Spleen (tissue), 13 donors: ENCODE measurements at places on chromosomes 1 and 21. TPM values are rescaled to one million over a fixed set of nuclear protein-coding genes. Genes with fewer than 3 reads are reported as not detected.

OR10J1 gene
- not detected for polyA plus RNA-seq

DNA sequence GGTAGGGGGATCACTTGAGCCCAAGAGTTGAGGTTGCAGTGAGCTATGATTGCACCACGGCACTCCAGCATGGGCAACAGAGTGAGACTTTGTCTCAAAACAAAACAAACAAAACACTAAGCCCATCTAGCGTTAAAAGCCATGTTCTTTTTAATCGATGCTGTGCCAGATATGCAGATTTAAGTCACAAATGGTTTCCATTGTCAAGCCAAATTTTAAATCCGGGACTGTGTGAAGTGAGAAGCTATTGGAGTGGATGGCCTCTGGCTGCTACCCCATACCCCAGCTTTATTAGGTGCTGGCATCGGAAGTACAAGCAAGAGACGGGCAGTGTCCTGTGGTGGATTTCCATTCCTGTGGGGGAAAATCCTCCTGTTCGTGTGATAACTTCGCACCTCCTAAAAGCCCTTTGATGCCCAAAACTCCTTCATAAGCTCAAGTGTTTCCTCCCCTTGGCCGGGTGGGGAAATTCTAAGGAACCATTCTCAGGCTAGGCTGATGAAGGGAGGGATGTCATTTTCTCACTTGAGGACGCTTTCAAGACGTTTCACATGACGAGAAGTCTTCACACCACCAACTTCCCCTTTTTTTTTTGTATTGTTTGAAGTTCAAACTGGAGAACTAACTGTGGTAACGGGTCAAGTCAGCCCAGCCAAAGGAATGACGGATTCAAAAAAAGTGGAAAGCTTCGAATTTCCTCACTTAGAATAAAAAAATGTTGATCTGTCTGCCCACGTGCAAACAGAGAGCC lies 140.8 kb downstream of the KAZN start:
- no peaks in the 10 kb centered on the region for H3K36me3 ChIP-seq
- no peak overlapping the region for H3K27ac ChIP-seq
- DNase-seq: no peak
- H3K27me3 ChIP-seq: peaks cover 73% of the 10 kb centered on the region
- no peaks in the 10 kb centered on the region for H3K4me1 ChIP-seq

MMEL1 gene
- 6.4 TPM for polyA plus RNA-seq

- H3K4me1 ChIP-seq: no peaks in the 10 kb centered on the region
- no peak for DNase-seq
- H3K27ac ChIP-seq: no peak overlapping the region
- H3K27me3 ChIP-seq: no peaks in the 10 kb centered on the region
- no peaks in the 10 kb centered on the region for H3K36me3 ChIP-seq
Observed at GRCh38 chr21:37606549-37606948, 240.0 kb downstream of the DYRK1A start.

KCNK2 gene
- polyA plus RNA-seq: 0.13 TPM

GRCh38 chr21:36630485-36631206 lies 68.3 kb upstream of the SIM2 start:
- no peaks in the 10 kb centered on the region for H3K27me3 ChIP-seq
- H3K27ac ChIP-seq: no peak overlapping the region
- no peaks in the 10 kb centered on the region for H3K36me3 ChIP-seq
- H3K4me1 ChIP-seq: no peaks in the 10 kb centered on the region

DNA sequence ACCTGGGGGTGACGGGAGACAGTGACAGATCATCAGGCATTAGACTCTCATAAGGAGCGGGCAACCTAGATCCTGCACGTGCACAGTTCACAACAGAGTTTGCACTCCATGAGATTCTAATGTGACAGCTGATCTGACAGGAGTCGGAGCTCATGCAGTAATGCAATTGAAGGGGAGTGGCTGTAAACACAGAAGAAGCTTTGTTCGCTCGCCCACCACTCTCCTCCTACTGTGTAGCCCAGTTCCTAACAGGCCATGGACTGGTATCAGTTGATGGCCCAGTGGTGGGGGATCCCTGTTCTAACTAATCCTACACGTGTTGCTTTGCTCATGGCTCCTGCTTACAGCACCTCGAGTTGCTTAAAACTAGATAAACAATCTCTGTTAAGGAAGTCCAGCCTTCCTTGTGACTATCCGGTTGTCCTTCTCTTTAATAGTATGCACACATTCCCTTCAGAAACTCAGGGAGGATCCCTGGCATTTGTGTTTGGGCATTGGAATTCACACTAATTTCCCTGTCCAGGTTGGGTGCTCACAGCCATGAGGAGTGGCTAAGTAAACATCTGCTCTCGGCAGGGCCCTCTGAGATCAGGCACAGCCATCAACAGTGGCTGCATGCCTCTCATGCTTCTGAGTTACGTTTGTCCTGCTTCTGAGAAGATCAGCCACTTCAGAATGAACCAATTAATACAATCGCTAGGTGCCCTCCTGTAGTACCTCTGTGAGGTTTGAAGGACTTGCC lies 21.1 kb upstream of the F3 start:
- H3K4me1 ChIP-seq: no peaks in the 10 kb centered on the region
- H3K36me3 ChIP-seq: no peaks in the 10 kb centered on the region
- H3K27me3 ChIP-seq: no peaks in the 10 kb centered on the region
- H3K4me3 ChIP-seq: no peak overlapping the region
- DNase-seq: no peak

LMX1A gene
- not detected for polyA plus RNA-seq

DNA sequence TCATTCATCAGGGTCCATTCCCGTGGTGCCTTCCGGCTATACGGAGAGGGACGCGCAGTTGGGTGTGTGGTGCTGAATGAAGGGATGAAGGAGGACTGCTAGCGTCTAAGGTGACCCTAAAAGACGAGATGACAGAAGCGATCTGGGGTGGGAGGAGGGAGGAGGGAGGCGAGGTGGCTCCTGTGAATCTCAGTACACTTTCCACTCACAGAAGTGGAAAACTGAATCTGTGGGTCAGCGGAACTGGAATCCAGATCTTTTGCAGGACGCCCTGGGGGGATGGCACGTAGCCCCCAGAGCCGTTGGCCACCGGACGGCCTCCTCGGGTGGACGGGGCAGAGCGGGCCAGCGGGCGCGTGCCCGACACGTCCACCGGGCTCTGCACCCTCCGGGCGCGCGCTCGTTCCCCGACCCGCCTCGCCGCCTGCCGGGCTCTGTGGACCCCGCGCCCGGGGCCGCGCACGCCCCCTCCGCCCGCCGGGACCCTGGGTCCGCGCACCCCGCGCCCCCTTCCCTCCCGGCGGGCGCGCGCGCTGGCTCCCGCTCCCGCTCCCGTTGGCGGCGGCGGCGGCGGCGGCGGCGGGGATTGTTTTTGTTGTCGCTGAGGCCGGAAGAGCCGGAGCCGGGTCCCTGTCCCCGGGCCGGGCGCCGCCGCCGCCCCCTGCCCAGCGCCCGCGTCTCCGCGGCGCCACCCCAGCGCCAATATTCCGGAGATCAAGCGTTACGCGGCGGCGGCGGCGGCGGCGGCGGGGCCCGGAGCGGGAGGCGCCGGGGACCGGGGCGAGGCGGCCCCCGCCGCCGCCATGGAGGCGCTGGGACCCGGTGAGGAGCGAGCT lies at the start of gene AGO4:
TSS of gene AGO4 (plus strand) at position 403 of the 836 bp plus-strand sequence. CDS start at position 804, 401 bp downstream.
- peak; percentile 92 for DNase-seq
- H3K27ac ChIP-seq: peak within 1 kb of the TSS; percentile 99
- no peaks in the 10 kb centered on the region for H3K36me3 ChIP-seq

NUF2 gene
- polyA plus RNA-seq: 3.7 TPM

DNA sequence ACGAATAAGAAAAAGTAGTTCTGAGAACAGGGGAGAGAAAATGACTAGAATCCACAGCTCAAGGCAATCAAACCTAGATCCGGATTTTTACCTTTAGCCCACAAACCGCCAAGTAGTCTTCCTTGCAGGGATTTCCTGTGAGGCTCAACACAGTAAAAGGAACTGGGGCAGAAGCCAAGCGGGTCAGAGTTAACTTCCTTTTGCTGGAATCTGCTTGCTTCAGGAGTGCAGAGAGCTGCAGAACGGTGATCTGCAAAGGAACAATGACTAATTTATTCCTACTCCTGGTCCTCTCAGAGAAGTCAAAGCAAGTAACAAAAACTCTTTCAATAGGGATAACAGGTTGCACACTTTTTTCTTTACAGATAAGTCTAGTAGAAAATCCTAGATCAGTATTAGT lies 53.4 kb downstream of the UBR4 start:
- H3K27me3 ChIP-seq: no peaks in the 10 kb centered on the region
- no peak overlapping the region for H3K4me3 ChIP-seq
- DNase-seq: no peak
- peak overlapping the region; percentile 48 for H3K27ac ChIP-seq
- peaks cover 100% of the 10 kb centered on the region for H3K36me3 ChIP-seq

TTC22 gene
- 1.9 TPM for polyA plus RNA-seq

DNA sequence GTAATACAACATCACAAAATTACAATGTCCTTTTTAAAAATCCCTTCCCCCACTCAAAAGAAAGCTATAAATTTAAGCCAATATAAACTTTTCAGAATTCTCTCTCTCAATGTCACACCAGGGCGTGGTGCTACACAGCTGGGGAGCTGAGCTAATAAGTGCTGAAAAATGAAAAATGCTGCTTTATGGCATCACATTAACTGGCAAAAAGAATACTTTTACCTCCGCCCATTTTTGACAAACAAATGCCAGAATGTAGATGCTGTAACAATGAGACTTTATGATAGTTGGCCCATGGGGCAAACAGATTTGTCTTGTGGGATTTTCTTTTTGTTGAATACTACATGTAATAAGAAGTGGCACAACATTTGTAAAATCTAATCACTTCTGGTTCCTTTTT lies 12.7 kb upstream of the LYPLAL1 start:
- no peaks in the 10 kb centered on the region for H3K27me3 ChIP-seq
- no peak overlapping the region for H3K4me3 ChIP-seq
- H3K36me3 ChIP-seq: no peaks in the 10 kb centered on the region
- no peak overlapping the region for H3K27ac ChIP-seq
- no peaks in the 10 kb centered on the region for H3K4me1 ChIP-seq

XCL1 gene
- polyA plus RNA-seq: 0.64 TPM

DRAM2 gene
- polyA plus RNA-seq: 90.5 TPM

DNA sequence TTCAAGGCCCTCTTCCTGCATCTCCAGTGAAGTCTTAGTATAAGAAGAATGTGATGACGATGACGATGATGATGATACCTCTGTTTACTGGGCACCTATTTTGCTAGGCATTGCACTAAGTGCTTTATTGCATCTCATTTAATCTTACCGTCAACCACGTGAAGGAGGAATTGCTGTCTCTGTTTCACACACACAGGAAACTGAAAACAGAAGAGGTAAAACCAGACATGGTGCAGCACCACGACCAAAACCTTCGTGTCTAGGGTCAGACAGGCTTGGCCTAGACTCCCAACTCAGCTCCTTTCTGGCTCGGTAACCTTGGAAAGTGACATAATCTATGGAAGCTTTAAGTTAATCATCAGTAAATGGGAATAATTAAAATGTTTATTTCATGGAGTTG lies 20.7 kb upstream of the KCNA2 start:
- H3K27ac ChIP-seq: no peak overlapping the region
- no peak for DNase-seq
- H3K4me3 ChIP-seq: no peak overlapping the region
- H3K4me1 ChIP-seq: peaks cover 23% of the 10 kb centered on the region
- H3K36me3 ChIP-seq: no peaks in the 10 kb centered on the region

DNA sequence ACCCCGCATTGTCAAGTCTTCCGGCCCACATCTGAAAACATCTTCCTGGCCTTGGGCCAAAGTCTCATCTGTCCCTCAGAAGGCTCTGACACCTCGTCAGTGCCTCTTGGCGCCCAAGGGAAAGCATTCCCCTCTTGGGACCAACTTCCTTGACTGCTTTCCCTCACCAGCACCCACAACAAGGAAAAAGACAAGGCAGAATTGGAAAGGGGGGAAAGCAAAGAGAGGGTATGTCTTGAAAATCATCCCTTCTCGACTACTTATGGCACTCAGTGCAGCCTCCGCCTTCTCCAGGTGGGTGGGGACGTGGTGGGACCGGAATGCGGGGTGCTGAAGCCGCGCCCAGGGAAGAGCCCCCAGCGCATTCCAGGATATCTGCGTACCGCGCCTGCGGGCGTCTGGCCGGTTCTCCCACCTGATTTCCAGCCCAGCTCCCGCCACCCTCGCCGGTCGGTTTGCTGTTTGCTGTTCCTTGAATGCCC lies 554 bp upstream of the SLC39A1 start:
- peaks cover 72% of the 10 kb centered on the region for H3K4me1 ChIP-seq
- H3K27me3 ChIP-seq: no peaks in the 10 kb centered on the region
- peaks cover 32% of the 10 kb centered on the region for H3K36me3 ChIP-seq
- DNase-seq: peak; percentile 82
- H3K4me3 ChIP-seq: peak overlapping the region; percentile 80

DNA sequence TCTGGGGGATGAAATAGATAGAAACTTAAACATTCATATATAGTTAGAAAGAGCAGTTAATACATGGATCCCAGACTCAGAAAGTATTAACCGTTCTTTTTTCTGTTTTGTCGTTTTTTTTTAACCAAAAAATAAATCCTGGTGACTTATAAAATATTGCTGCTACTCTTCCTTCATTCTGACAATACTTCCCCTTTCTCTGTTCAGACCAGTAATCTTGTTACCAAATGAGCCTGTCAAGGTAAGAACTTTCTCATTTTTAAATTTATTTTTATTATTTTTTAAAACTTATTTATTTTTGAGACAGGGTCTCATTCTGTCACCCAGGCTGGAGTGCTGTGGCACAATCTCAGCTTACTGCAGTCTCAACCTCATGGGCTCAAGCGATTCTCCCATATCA lies 13.7 kb downstream of the PTPN22 start:
- H3K4me3 ChIP-seq: no peak overlapping the region
- peaks cover 44% of the 10 kb centered on the region for H3K36me3 ChIP-seq
- H3K4me1 ChIP-seq: peaks cover 56% of the 10 kb centered on the region
- H3K27ac ChIP-seq: peak overlapping the region; percentile 49

DNA sequence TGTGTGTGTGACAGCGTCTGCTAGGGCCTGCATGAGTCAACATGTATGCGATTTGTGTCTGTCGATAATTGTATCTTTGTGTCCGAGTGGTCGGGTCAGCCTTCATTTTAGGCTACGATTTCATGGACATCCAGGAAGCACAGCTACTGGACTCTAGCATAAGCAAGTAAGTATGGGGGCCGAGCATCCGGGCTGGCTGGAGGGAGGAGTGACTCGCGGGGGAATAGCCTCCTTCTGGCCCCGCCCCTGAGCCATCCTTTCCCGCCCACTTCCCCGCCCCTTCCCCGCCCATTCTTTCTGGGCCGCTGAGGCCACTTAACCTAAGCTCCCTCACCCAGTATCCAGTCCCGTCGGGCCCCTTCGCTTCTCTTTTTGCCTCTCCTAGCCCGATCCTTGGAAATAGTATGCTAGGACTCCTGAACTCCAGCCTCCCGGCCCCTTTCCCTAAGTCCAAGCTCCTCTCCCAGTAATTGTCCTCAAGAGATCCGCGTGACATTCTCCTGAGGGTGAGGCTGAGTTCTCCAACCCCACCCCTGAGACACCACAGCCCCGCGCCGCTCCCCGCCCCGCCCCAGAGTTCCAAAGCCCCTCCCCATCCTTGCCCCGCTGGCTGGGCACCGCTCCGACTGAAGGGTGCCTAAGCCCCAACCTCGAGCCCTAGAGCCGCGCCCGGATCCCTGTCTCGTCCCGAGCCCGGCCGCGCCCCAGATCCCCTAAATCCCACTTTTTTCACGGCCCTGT lies 1.2 kb downstream of the MAP3K6 start:
- H3K27me3 ChIP-seq: no peaks in the 10 kb centered on the region
- H3K36me3 ChIP-seq: peaks cover 32% of the 10 kb centered on the region
- peak; percentile 95 for DNase-seq
- H3K4me1 ChIP-seq: peaks cover 50% of the 10 kb centered on the region
- peak overlapping the region; percentile 33 for H3K4me3 ChIP-seq

TMIGD3 gene
- 32.7 TPM for polyA plus RNA-seq

AMY1C gene
- polyA plus RNA-seq: not detected

SPATA21 gene
- 0.32 TPM for polyA plus RNA-seq
